HuH-7 (cell line): ENCODE measurements at places on chromosomes 16 and 17.

DNA sequence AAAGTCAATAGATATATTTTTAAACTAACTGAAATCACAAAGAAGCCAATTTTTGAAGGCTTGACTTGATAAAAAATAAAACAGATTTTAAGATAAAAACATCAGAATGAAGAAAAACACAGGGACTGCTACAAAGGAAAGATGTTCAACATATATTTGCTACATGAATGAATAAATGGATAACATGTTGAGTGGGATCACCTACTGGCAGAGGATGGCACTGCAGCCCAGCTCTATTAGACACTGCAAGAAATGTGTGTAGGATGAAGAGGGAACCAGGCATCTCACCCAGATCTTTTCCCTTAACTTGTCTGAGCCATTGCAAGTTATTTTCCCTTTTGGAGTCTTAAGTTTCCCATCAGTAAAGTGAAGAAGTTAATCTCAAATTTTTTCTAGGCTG lies 4.2 kb downstream of the AIPL1 start:
- no peak for DNase-seq

- no peak for DNase-seq
Measured at GRCh38 chr17:58969612-58970011, 137.1 kb downstream of the TRIM37 start.

DNA sequence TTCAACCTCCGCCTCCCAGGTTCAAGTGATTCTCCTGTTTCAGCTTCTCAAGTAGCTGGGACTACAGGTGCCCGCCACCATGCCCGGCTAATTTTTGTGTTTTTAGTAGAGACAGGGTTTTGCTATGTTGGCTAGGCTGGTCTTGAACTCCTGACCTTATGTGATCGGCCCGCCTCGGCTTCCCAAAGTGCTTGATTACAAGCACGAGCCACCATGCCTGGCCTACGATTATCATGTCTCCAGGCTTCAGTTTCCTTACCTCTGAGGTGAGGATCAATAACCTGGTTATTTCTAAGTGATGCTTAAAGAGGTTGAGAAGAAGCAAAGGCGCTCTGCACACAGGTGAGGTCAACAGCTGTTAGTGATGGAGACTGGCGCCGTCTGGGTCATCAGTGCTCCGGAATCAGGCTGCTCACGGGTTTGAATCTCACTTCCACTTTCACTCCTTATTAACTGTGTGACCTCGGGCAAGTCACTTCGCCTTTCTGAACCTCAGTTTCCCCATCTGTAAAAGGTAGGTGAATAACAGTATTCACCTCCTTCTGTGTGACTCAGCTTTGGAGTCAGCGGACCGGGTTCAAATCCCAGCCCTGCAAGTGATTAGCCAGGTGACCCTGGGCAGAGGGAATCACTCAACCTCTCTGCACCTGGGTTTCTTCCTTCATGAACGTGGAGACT lies 745 bp upstream of the ABCC1 start:
- no peak for DNase-seq

DNA sequence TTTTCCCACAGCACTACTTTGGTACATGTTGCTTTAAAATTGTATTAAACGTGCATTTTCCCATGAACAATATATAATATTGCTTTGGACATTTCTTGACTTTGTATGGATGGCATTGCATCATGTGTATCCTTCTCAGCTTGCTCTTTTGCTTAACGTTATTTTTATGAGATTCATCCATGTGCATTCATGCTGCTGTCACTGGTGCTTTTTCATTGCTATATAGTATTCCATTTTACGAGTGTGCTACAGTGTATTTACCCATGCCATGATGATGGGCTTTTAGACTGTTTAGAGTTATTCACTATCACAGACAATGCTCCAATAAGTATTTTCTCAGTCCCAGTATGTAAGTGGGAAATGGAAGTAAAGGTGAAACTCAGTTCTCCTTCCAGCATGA lies 195.2 kb upstream of the COX10 start:
- DNase-seq: no peak

DNA sequence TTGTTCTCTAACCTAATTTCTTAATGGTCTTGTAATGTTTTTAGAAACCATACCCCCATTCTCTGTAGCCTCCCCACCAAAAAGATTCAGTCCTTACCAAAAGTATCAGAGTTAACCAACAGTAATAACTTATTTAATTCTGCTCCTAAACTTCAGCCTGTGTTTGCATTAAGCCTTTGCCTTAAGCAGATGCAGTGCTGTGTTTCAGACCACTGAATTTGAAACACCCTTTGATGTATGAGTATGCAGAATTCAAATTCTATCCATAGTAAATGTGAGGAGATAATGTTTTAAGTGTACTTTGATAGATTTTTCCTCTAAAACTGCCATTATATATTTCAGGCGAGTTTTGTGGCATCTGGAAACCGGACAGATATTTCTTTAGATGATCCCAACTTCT lies 171.6 kb upstream of the RBL2 start:
- no peak for DNase-seq

- DNase-seq: no peak
Measured at GRCh38 chr17:39461926-39462569, 762 bp downstream of the CDK12 start.

DNA sequence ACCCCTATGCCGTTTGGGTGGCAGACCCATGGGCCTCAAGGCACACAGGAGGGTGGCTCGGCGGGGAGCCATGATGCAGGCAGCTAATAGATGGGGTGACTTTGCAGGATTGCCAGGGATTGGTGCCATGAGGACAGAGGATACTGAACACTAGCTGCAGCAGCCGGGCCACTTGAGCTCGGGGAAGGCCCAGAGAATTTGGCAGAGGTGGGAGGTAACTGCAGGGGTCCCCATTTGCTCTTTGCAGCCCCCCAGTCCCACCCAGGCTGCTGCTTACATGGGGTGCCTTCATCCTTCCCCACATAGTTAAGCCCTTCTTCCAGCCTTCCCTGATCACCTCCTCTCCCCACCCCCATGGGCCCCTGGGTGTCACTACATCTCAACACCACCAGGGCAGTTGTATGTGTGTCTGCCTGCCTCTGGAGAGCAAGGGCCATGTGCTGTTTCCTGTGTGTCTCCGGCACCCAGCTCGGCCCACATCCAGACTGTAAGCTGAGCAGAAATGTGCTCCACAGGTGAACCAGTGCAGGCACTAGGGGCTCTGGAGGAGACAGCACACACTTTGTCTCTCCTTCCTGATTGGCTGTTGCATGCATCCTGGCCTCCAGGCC lies 52.0 kb downstream of the SREBF1 start:
- peak; percentile 84 for DNase-seq

- no peak for DNase-seq
Measured at GRCh38 chr17:43395165-43395564, 3.6 kb upstream of the ARL4D start.

DNA sequence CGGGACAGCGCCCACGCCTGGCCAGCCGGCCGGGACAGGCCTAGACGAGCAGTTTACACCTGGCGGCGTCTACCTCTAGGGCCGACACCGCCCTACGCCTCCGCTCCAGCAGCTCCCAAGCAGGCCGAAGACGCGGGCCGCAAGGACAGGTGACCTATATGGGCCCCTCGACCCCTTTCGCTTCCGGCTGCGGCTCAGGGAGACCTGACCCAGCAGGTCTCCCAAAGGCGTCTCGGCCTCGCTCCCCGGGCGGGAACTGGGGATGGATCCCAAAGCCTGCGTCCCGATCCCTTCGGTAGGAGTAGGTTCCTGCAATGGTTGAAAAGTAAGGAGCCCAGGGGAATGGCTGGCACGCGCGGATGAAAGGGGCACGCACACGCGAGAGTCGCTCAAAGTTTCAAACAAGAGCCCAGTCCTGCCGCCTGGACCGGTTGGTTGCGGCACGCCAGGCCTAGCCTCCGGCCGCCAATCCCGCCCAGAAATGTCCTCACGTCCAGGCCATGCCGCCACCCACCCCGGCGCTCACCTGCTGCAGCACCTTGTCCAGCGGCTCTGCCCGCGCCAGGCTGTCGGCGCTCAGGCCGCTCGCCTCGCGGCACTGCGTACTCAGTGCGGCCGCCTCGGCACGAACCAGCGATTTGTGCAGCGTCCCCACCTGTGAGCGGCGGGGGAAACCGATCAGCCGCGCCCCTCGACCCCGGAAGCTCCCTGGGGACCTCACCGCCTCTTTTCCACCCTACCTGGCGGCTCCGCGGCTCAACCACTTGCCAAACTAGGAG lies 630 bp downstream of the ESRP2 start:
- peak; percentile 68 for DNase-seq

- peak; percentile 84 for DNase-seq
Measured at GRCh38 chr17:45234641-45235415, 13.1 kb downstream of the FMNL1 start.

DNA sequence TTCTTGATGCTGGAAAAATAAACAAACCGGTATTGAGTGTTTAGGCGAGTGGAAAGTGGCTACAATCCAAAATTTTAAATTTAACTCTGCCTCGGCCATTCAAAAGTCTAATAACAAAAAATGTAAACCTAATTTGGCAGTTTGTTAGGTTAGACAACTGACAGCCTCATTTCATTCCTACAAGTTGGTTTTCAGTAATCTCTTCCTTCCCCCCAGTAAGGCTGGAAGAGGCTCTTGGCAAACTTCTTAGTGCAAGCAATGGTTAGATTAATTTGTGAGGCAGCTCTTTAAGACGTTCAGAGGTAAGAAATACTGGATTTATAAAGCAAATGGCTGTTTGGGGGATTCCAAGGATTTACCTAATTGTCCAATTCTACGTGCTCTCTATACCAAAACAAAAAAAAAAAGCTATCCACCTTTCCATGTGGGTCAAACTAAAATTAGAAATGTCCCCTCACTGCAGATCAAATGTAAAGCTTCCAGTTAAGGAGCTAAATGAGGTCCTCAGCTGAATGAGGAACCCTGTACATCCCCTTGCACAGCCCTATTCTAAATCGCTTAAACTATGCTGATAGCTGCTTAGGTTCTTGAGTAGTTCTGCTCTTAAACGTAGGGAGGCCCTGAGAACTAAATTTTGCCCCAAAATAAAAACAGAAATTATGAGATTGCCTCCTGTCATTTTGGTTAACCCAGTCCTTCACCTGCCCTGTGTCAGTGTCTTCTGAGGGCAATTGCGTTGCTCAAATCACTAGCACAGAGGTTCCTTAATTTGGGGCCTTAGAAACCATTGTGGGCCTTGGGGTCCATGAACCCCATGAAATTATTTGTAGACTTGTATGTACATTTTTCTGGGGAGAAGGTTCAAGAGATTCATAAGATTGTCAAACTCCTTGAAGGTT lies 2.9 kb downstream of the HEXIM1 start:
- no peak for DNase-seq

DNA sequence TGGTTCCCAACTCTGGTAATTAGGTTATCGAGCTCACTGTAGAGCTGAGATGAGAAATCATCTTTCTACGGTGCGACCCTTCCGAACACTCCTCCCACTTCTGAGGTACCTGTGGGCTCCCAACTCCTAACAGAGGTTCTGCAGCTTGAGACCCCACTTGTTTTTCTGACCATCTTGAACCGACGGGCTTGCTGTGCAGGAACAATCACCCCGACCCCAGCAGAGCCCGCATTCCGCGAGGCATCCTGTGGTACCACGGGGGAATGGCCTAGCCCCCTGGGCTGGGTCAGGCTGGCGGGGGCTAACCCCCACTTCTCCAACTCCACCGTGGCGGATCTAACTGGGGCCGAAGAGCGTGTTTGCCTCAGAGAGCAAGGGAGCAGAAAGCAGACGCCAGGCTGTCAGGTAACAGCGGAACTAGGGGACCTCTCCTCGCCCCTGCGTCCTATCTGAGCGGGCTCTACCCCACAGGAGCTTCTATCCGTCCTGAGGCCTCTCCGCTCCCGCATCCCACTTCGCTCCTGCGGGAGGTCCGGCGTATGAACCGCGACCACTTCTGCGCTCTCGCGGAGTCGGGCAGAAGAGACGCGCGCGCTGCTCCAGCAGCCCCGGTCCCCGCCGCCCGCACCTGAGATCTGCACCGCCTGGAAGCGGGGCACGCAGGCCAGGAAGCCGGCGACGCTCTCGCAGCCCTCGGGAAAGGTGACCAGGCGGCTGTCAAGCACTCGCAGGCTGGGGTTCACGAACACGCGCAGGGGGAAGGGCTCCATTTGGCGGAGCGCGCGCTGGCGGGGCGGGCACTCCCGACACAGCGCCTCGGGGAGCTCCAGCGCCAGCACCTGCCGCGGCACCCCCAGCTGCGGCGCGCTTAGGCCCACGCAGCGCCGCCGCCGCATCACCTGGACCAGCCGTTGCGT lies 761 bp downstream of the PDF start:
- no peak for DNase-seq

- no peak for DNase-seq
Measured at GRCh38 chr16:81526199-81526598, 81.6 kb downstream of the CMIP start.

- no peak for DNase-seq
Measured at GRCh38 chr16:58125781-58126335, 3.3 kb downstream of the CFAP20 start.

GRCh38 chr16:4510747-4511426 lies 27.7 kb downstream of the CDIP1 start:
- DNase-seq: no peak

GRCh38 chr16:2968368-2968737 lies 795 bp upstream of the PAQR4 start:
- no peak for DNase-seq

DNA sequence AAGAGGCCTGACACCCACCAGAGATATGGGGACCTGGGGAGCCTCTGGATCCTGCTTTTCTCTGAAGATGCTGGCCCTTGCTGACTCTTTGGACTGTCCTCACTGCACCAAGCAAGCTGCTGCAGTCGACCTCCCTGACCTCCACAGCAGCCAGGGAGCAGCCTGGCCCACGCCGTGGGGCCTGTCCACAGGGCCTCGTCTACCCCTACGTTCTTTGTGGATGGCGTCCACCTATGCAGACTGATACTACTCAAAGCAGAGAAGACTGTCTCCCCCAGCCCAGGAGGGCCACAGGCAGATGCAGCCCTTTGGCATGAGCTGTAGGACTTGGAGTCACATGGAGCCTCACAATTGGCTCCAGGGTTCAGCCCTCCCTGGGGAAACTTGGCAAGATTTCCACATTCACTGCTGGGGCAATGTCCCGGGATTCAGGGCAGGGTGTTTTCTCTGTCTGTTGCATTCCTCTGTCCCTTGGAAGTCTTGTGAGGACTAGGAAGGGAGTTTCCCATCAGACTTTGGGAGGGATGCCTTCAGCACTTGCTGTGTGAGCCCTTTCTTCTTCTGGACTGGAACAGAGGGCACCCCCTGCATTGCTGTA lies 152.2 kb downstream of the NTN1 start:
- DNase-seq: no peak

GRCh38 chr17:15263206-15263579 lies 1.9 kb downstream of the PMP22 start:
- DNase-seq: peak; percentile 28

DNA sequence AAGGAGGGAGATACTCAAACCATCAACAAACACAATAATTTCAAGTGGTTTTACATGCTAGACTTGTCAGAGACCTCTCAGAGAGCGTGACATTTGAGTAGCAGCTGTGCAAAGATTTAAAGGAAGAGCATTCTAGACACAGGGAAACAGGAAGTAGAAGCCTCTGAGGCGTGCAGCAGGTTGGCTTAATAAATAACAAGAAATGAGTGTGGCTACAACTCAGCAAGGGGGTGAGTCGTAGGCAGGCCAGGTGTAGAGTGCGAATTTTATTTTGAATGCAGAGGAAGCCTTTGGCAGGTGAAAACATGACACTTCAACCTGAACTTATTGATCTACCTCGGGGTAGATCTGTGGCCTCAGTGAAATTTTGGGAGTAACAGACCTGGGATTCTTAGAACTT lies 73.2 kb upstream of the MRTFB start:
- no peak for DNase-seq

- DNase-seq: no peak
Measured at GRCh38 chr17:33459078-33459940, 166.2 kb upstream of the ASIC2 start.

GRCh38 chr16:21302454-21302853 lies 24.4 kb upstream of the CRYM start:
- no peak for DNase-seq

GRCh38 chr17:881778-882177 lies 97.8 kb downstream of the NXN start:
- DNase-seq: no peak
